HT-29 (cell line): ENCODE measurements at places on chromosomes 12 and 14.

- no peak for DNase-seq
These were observed 616.3 kb downstream of the LRFN5 start for GRCh38 chr14:42222924-42223471.

GRCh38 chr14:20180486-20180885 lies 10.2 kb upstream of the OR11G2 start:
- no peak for DNase-seq

DNA sequence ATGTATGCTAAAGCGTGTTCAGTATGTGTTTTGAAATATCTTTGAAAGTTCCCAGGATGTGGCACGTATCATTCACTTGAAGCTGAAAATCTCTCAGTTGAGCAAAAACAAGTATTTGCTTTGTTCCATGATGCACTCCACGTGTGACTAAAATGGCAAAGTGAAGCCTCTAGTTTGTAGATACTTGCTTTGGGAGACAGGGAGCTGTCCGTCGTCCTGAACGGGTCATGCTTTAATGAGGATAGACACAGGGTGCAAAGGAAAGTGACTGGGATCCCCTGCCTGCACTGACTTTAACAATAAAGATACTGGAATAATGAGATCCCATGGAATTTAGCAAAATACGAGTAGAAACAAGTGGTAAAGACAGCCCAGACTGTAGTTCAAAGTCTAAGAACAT lies 991.4 kb downstream of the NRXN3 start:
- no peak for DNase-seq

- DNase-seq = peak; percentile 31
These were observed 194.9 kb downstream of the DUSP6 start for GRCh38 chr12:89157413-89157812.

- no peak for DNase-seq
These were observed 1385.8 kb upstream of the FLRT2 start for GRCh38 chr14:84144166-84144565.

- DNase-seq = no peak
These were observed 184.7 kb downstream of the TMEM121 start for GRCh38 chr14:105711044-105711620.

DNA sequence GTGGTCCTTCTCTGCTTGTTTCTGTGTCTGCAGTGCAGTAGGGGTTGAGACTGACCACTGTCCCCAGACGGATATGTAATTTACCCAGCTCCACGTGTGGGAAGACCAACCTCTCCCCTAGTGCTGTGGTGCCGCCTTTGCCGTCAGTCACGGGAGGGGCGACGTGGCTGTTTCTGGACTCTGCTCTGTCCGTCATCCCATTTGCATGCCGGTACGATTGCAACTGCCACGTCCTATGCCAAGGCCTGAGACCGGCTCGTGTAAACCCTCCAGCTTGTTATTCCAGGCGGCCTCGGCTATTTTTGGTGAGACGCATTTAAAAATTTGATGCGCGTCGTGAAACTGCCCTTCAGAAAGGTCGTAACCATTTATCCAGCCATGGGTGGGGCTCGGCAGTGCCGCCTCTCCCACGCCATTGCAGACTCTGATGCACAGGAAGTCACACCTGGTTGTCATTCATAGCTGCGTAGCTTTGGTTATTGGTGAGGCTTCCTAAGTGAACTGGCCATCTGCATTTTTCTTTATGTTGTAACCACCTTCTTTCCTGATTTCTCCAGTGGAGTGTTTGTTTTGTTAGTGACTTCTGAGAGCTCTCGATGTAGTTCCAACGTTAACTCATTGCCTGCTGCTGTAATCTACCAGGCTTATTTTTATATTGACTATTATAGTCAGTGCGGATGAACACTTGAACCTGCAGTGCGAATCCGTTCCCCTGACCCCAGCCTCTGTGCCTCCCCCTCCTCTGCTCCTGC lies 75.1 kb downstream of the ADGRD1 start:
- DNase-seq = peak; percentile 11

DNA sequence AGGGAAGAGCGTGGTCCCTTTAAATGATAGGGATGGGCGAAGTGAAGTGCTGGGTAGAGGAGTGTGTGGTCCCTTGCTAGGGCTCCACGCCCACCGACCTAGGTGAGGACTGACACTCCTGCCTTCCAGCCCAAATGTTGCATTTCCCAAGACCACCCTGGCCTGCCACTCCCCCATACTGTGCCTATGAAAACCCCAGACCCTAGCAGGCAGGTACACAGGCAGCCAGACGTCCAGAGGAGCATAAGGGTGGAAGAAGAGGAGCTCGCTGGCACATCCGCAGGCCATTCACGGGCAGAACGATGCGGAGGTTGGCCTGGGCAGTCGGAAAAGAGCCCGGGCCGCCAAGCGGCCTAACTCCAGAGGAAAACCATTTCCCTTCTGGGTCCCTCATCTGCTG lies 817 bp upstream of the IPO8 start:
- no peak for DNase-seq

DNA sequence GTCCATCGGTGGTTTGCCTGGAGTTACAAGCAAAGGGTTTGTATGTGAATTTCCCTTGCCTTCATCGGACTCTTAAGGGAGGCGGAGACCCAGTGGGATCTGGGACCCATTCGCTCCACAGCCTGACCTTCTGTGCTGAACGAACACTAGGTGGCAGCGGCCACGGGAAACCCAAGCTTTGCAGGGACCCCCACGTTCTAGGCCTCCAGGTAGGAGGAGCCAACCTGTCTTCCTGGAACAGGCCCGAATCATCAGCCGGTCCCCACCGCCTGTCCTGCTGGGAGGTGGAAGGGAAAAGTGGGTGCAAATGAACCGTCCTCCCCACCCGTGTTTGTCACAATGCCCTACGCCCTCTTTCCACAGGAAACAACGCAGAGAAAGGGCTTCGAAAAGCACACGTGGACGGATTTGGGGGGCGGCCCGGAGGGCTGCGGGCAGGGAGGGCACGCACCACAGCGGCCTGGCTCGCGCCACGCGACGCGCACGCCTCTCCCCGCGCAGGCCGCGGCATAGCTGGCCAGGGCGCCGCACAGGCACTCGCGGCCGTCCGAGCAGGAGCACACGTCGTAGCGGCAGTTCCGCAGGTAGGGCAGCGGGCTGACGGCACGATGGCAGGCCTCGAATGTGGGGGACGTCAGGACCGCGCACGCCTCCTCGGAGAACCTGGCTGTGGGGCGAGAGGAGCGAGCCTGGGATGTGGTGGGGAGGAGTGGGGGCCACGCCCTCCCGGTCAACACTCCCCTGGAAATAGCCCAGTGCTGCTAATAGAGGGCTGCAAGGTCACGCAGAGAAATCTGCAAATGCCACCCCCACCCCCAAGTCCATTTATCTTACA lies 67.8 kb downstream of the VWF start:
- peak; percentile 38 for DNase-seq

- DNase-seq = no peak
These were observed 158.1 kb downstream of the FLRT2 start for GRCh38 chr14:85688006-85688405.

GRCh38 chr12:32265456-32265855 lies 133.9 kb upstream of the FGD4 start:
- no peak for DNase-seq

DNA sequence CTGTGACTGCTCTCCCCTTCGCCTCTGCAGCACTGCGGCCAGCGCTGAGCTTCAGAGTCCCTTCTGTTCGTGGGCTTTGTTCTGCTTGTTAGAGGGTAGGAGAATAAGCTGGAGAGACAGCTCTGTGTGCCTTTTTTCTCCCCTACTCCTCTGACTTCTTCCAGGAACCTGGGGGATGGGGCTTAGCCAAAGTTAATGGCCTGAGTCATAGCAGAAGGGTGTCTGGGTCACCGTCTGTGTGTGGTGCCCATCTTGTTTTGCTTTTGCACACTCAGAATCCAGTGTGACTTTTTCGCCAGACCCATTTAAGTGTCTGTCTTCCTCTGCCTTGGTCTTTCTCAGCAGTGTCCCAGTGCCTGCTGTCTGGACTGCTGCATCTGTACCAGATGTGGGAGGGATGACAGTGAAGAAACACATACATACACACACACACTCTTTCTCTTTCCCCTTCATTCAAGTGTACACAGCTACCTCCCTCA lies 3.0 kb downstream of the KIF5A start:
- DNase-seq = no peak

- no peak for DNase-seq
These were observed 340.5 kb downstream of the TMTC2 start for GRCh38 chr12:83027021-83027723.

- no peak for DNase-seq
These were observed 447.5 kb downstream of the GXYLT1 start for GRCh38 chr12:41697161-41697560.

GRCh38 chr14:76936483-76936882 lies 92.0 kb downstream of the IRF2BPL start:
- no peak for DNase-seq

GRCh38 chr14:50225974-50226297 lies 5.4 kb downstream of the SOS2 start:
- no peak for DNase-seq

GRCh38 chr12:42217656-42218055 lies 20.4 kb downstream of the YAF2 start:
- DNase-seq = no peak

GRCh38 chr12:52052468-52053186 lies 1.4 kb downstream of the NR4A1 start:
- DNase-seq = peak; percentile 64

DNA sequence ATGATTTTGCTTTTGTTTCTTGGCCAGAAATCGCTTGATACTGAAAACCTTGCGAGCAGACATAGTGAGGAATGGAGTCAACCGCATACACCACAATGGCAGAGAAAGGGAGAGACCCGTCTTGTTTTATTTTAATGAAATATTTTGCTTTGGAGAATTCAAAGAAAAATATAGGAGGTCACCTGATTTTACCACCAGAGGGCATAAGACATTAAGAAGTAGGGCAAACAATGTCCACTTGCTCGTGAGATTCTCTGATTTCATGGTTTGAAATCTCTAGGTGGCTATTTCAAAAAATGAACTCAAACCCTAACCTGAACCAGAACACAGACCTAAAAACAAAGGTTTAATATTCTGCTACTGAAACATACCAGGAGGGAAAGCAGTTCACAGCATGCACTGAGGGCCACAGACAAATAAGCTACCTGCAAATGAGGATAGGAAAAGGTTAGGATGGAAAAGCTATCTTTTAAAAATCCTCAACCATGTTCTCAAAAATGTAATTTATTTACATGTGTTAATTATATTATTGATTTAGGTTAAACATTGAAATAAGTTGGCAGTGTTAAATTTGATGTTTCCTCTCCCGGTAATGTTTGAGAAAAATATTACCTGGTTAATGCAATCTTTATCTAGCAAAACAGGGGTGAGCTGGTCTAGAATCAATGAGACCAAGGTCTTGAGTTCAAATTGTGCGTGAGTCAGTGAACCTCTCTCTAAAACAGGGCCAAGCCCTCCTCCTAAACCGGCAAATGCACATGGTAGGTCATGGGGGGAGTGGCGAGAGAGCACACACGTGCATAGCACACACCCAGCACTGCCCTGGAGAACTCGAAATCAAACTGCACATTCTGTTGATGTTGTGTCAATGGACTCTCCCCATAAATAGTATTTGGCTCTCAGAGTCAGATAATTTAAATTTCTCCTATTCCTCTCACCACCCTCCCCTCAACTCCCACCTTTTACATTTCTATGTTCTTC lies 12.5 kb downstream of the IFNG-AS1 start:
- peak; percentile 40 for DNase-seq

DNA sequence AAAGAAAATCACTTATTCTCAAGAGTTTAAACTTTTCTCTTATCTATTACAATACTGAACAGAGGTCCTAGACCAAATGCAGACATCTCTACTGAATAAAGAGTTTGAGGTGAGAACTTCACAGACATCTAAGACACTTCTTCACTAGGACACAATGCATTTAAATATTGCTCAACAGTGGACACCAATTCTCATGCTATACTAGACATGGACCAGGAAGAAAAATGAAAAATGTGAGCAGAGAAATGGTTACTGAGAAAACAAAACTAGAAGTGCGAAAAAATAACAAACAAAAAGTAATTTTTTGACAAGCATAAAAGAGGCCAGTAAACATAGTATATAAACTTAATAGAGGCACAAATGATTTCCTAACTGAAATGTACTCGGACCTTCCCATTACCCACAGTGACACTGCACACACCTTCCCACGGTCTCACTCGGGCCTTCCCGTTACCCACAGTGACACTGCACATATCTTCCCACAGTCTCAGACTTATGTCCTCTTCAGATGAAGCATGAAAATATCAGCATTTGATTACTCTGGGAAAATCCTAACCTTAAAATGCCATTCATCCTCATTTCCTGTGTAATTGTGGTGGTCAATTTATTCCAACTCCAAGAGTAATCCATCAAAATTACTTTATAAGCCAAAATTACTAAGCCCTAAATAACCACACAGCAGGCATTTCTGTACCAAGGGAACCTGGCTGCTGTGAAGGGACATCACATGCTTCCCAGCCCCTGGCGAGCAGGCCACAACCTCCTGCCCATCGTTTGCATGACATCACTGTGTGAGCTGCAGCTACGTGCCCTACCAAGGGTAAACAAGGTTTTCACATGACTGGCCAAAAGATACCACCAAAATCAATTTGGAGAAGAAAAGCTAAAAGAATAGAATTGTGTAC lies 6.4 kb downstream of the SLC15A4 start:
- DNase-seq = no peak

GRCh38 chr14:99159341-99160340 lies 112.4 kb downstream of the BCL11B start:
- no peak for DNase-seq

GRCh38 chr12:93379326-93379980 lies 1.7 kb downstream of the NUDT4 start:
- DNase-seq = peak; percentile 44

- DNase-seq = no peak
These were observed 12.1 kb downstream of the TRMT61A start for GRCh38 chr14:103540821-103541708.

DNA sequence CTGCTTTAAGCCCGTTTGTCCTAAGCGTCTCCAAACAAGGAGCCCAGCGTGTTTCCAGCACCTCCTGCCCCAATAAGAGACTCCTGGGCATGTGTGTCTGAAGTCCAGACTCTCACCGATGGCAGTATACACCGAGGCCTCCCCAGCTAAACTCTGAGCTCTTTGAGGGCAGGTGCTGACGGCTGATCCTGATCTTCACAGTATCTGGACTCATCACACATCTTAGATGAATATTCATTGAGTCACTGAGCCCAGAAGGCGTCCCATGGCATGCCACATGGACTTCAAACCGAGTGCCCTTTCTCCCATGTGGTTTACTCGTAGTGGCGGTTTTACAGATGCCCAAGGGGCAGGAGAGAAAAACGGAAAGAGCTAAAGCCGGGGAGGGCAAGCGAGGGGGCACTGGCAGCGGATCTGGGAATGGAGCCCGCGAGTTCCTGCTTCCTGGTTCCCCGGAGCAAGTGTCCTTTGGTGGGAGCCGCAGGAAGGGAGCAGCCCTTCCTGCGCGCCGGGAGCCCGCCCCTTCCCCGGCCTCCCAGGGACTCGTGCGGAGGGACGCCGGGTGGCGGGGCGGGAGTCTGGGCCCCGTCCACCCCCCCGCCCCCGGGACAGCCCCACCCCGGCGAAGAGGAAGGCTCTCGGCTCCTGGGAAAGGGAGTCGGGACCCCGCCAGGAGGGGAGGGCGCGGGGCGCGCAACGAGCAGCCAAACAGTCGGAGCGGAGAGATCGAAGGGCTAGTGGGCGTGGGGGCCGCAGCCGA lies 585 bp upstream of the TEAD4 start:
- peak; percentile 85 for DNase-seq

GRCh38 chr14:96762650-96763049 lies 34.5 kb upstream of the VRK1 start:
- DNase-seq = peak; percentile 47

- DNase-seq = no peak
These were observed 15.5 kb downstream of the COX14 start for GRCh38 chr12:50127546-50127945.
